ENCODE measurements at places on chromosomes 2 and 18. TPM values are rescaled to one million over a fixed set of nuclear protein-coding genes. Genes with fewer than 3 reads are reported as not detected.
A peak's percentile ranks its signal among the peaks of the same experiment; 100 is the strongest.

DNA sequence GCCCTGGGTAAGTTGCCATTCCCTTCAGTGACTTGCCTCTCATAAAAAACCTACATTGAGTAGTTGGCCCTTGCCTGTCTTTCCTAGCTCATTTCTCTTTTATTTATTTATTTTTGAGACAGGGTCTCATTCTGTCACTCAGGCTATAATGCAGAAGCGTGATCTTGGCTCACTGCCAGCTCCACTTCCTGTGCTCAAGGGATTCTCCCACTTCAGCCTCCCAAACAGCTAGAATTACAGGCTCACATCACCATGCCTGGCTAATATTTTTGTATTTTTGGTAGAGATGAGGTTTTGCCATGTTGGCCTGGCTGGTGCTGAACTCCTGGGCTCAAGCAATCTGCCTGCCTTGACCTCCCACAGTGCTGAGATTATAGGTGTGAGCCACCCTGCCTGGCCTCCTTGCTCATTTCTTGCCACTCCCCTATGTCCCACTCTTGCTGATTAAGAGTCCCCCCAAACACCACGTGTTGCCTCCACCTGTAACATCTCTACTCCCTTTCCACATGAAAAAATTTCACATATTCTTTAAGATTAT lies 12.6 kb downstream of the EVA1A start:
- no peak for DNase-seq

- DNase-seq: no peak
These were observed 12.2 kb downstream of the RNASEH1 start for GRCh38 chr2:3545788-3546478.

PPIG gene
- total RNA-seq: 30.0 TPM

DNA sequence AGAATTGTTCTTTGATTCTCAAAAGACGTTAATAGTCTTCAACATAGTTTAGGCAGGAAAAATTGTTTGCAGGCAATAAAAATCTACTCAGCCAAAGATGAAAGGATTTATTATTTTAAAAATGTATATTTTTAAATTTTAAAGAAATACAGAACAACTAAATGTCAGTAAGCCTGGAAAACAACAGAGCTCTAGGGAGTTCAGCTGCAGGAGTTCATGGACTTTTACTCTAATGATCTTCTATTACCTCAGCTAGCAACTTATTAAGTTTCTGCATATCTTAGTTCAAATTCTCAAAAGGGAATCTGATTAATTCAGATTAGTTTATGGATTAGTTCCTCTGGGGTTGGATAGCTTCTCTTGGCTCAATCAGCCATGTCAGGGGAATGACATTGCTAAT lies 17.9 kb upstream of the XIRP2 start:
- no peak for DNase-seq

GRCh38 chr2:232838406-232838874 lies 31.6 kb upstream of the SNORC start:
- no peak for DNase-seq

GRCh38 chr2:43293744-43294695 lies 67.6 kb upstream of the ZFP36L2 start:
- DNase-seq: no peak

DNA sequence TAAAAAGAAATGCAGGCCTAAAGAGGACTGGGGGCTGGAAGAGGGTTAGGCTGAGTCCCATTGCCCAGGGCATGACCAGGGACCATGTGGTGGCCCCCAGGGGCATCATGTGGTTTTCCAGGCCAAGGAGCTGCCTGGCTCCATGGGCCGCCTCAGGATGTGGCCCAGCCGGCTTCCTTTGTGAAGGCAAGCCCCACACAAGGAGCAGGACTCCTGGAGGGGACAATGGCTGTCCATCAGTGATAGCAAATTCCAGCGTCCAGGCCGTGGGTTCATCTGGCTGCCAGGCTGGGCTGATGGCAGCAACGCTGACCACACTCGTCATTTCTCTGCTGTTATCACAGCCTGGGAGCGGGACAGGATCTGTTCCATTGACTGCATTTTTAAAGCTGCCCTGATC lies 82.5 kb downstream of the GBX2 start:
- no peak for DNase-seq

- DNase-seq: no peak
These were observed 82.9 kb downstream of the DNAH7 start for GRCh38 chr2:195985741-195986140.

DNA sequence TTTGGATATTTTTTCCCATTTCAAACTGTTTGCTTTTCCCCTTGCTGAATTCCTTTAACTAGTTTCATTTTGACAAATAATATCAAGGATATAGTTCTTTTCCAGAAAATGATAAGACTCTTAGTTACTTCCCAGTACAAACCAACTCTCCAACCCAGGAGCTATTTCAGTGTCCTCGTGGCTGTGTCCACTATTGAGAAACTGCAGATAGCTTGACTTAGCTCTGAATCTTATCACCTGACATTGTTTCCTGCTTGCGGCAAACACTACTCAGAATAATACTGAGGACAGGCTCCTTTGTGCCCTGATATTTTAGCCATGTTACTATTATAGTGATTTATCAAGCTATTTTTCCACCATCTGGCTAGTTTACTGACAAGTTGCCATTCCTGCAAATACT lies 74.6 kb downstream of the KLF7 start:
- DNase-seq: no peak

- no peak for DNase-seq
These were observed 142.3 kb upstream of the FBXO11 start for GRCh38 chr2:48048476-48049171.

PKDCC gene
- total RNA-seq: 155 TPM

DNA sequence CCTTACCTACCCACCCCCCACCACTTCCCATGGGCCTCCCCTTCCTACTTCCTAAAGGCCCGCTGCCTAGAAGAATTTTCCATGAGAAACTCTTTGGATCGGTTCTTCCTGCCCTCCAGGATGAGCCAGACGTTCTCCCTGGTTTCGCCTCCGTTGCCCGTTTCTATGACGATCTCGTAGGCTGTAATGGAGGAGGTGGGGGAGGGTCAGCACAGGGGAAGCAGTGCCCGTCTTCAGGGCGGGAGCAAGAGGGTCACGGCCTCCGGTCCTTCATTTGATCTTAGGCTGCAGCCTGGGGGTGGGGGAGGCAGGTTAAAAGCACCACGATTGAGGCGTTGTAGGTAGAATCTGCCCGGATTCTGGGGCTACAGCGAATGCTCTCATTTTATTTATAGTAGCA lies 172.0 kb downstream of the LOXHD1 start:
- no peak for DNase-seq

GRCh38 chr2:226172309-226172708 lies 627.3 kb downstream of the IRS1 start:
- no peak for DNase-seq

GRCh38 chr2:108884619-108885018 lies 98.0 kb downstream of the CCDC138 start:
- DNase-seq: no peak

- DNase-seq: peak; percentile 21
These were observed 283.3 kb upstream of the VWC2L start for GRCh38 chr2:214127571-214127970.

DNA sequence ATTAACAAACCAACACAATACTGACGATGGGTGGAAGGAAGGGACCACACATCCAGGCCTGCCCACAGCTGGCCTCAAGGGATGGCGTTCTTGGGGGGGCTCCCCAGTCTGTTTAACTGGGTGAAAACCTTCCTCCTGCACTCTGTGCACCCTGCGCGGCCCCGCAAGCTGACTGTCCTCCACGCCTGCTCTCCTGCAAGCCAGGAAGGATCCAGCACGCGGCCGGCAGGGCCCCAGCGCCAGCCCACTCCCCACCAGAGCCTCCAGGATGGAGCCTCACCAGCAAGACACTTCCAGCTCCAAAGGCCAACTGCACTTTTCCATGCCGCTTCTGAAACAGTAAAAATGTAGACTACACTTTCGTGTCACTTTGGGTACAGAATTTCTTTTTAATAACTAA lies 135.1 kb downstream of the ZNF516 start:
- DNase-seq: no peak

GRCh38 chr2:33670392-33670937 lies 71.4 kb upstream of the FAM98A start:
- DNase-seq: no peak

GRCh38 chr2:160869411-160869810 lies 290.8 kb upstream of the TANK start:
- peak; percentile 19 for DNase-seq

GRCh38 chr2:73172963-73173362 lies 29.4 kb upstream of the NOTO start:
- no peak for DNase-seq

GRCh38 chr2:60334610-60335009 lies 218.8 kb downstream of the BCL11A start:
- no peak for DNase-seq

DSG2 gene
- total RNA-seq: 4.8 TPM

MC4R gene
- not detected for total RNA-seq

TANC1 gene
- total RNA-seq: 64.9 TPM

GRCh38 chr18:33579349-33580215 lies 1.6 kb downstream of the ASXL3 start:
- DNase-seq: no peak

GRCh38 chr18:31450409-31450808 lies 2.9 kb downstream of the DSG3 start:
- no peak for DNase-seq

DNA sequence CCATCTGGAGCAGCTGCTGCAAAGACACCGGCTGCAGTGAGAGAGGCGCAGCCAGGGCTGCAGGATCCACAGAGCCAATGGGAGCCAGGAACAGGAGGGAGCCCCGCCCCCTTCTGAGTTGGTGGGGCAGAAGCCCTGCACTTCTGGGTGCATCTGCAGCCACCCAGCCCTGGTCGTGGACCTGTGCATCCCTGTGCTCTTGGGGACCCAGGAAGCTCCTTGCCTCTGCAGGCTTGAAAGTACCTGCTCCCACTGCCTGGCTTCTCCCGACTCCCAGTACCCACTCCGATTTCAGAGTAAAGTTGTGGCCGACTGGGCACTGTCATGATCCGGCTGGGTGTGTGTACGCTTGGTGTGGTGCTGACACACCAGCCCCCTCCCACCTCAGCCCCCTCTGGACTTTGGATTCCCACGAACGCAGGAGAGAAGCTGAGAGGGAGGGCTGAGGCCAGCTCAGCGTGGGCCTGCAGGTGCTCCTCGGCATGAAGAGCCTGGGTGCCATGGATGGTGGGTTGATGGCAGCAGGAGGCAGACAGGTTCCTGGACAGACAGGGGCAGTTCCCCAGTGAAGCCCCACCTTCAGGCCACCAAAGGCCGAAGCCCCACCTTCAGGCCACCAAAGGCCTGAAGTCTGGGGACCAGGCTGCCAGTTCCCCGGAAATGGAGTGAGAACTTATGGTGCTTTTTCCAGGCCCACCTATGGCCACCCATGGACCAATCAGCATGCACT lies 34.9 kb downstream of the LRRTM4 start:
- no peak for DNase-seq

DNA sequence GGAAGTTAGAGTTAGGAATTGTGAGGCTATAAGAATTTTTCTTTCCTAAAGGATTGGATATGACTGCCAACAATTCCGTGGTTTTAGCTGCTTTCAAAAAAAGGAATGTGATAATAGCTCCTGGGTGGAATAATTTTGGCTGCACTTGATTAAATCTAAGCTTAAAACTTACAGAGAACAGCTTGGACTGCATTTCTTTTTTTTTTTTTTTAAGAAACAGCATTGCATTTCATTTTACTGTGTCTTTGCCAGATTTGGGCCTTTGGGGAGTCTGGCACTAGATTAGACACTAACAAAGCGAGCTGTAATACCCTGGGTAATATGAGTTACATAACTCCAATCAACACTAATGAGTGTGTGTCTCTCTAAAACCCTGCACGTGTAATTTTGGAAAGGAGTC lies 37.8 kb upstream of the ZNF397 start:
- no peak for DNase-seq

DNA sequence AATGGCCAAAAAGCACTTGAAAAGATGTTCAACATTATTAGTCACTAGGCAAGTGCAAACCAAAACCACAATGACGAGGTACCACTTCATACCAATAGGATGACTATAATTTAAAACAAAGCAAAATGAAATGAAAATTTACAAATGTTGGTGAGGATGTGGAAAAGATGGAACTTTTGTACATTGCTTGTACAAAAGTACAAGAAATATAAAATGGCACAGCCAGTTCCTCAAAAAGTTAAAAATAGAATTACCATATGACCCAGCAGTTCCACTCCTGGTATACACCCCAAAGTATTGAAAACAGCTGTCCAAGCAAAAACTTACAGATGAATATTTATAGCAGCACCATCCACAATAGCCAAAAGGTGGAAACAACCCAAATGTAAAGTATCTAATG lies 107.8 kb upstream of the XPO1 start:
- no peak for DNase-seq

DNA sequence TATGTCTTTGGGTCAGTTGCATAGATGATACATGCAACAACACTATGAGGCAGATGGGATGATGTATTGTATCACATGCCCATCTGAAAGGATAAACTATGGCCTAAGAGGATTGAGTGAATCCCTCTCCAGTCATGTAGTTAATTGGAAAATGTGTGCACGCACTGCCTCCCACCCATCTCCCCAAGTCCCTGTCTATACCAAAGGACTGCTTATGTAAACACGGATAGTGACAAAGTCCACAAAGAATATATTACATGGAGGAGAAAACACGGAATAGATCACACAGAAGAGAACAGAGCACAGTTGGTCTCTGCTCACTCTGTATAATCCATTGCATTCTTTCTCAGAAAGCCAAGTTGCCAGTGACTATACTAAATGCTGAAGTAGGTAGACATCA lies 82.4 kb downstream of the NCKAP5 start:
- no peak for DNase-seq

COX7A2L gene
- 137 TPM for total RNA-seq

DNA sequence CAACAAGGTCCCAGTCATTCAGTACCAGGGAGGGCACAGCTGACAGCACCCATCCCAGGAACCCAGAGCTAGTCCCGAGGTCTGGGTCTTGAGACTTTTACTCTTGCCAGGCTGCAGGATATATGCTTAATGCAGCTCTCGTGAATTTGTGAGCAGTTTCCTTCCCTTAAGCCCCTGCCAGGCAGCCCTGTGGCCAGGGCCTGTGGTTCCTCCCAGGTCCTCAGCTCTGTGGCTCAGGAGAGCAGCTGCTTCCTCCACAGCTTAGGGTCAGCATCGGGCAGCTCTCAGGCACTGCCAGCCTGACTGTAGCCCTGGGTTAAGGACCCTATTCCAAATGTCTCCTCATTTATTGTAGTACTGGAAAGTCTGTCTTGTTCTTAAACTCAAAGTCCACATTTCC lies 1384.8 kb downstream of the RPIA start:
- no peak for DNase-seq

GRCh38 chr2:88600038-88600465 lies 27.2 kb downstream of the EIF2AK3 start:
- no peak for DNase-seq

CFC1 gene
- total RNA-seq: not detected

DNA sequence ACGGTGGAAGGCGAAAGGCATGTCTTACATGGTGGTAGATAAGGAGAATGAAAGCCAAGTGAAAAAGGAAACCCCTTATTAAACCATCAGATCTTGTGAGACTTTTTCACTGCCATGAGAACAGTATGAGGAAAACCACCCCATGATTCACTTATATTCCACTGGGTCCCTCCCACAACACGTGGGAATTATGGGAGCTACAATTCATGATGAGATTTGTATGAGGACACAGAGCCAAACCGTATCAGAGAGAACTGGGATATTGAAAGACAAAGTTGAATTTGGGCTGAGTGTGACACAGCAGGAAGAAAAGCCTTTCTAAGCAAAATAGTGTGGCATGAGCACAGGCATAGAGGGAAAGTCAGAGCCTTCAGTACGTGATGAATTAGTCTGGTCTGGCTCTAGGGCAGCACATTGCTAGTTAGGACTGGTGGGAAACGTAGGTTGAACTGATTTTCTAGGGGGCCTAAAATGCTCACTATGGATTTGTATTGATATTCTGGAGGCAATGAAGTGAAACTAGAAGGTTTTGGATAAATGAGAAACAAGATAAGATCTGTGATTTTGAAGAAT lies 84.8 kb upstream of the RND3 start:
- DNase-seq: no peak

GRCh38 chr2:134842930-134843490 lies 4.6 kb downstream of the ACMSD start:
- DNase-seq: no peak
